ENCODE measurements at places on chromosomes 4 and X. TPM values are rescaled to one million over a fixed set of nuclear protein-coding genes. Genes with fewer than 3 reads are reported as not detected.
A peak's percentile ranks its signal among the peaks of the same experiment; 100 is the strongest.

- no peak for DNase-seq
Measured at GRCh38 chrX:28099166-28099565, 117.9 kb upstream of the DCAF8L1 start.

- no peak for DNase-seq
Measured at GRCh38 chr4:41446391-41446790, 91.6 kb upstream of the LIMCH1 start.

DNA sequence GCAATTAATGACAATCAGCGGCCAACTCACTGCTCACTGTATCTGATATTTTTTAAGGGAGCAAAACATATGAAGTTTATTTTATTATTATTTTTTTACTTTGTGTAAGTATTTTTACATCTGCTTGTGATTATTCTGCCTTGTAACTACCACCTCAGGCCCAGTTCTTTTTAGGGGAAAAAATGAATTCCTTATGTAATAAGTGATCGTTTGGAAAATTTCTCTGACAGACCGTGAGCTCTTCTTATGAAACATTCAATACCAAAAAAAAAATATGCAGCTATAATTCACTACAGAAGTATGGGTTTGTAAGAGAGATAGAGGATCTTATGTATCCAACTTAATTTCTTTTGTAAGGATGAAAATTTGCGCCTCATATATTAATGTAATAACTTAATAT is 33.5 kb upstream of the STOX2 start:
- DNase-seq, result no peak

GRCh38 chrX:104195013-104195412 is 28.8 kb downstream of the FAM199X start:
- no peak for DNase-seq

- DNase-seq, result peak; percentile 27
Measured at GRCh38 chrX:22396408-22396807, 123.7 kb downstream of the CBLL2 start.

GRCh38 chrX:20363275-20363674 is 96.6 kb upstream of the RPS6KA3 start:
- no peak for DNase-seq

DNA sequence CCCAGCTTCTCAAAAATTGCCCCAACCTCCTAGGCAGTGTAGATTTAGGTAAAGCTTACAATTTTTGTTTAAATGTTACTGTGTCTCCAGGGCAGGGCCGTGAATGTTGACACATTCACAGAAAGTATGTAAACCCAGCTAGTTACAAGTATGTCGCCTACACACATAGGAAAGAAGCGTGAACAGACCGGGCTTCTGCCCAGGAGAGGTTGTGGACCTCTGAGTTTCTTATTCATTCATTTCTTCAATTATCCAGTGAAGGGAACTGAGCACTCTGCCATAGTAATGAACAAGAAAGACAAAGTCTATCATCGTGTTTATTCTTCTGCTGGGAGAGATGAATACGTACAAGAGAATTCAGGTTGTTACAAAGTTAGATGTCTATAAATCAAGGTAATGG is 93.2 kb downstream of the TRIML1 start:
- no peak for DNase-seq

DNA sequence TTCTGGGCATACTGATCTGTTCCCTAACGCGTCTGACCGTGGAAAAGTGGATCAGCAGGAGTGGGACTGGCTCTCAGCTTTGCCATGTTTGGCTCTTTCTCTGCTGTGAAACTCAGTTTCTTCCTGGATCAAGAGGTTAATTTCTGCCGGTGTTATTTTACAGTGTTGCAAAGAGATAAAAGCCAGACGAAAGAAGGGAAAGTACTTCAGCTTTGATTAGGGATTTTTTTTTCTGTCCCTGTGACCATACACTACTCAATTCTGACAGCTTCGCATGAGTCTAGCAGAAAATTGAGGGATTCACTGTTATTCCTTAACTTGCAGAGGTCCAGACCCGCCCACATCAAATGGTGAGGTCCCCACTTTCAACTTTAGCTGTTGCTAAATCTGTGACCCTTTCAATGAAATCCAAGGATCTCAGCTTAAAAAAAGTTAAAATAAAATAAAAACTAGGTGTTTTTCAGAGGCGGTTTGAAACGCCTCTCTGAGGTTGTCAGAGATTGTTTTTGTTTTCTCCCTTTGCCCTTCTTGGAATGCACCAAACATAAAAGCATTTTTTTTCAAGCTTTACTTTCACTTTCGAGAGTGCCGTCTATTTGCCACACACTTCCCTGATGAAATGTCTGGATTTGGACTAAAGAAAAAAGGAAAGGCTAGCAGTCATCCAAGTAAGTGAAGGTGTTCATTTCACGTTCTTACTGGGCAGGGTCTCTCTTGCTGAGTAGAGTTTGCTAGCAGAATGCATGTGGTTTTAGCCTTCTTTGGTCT is at the start of gene TLR3:
TSS of gene TLR3 (plus strand) at position 576 of the 768 bp plus-strand sequence. CDS start 7,464 bp downstream, outside the sequence.
- peak; percentile 38 for DNase-seq

DNA sequence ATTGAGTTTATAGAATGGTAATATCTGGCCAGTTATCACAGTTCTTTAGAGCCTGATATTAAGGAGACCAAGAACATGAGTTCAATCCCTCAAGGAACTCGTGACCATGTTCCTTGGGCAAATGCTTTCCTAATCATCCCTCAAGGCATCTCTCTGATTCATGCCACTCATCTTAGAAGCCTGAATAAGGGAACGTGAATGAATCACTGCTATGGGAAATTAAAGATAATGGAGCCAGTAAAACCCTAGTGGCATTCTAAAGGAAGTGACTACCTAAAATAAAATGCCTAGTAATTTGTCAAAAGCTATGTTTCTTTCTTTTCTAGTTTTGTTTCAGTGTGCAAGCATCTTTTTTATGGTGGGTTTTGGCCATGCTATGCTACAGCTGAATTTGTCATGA is 1161.3 kb downstream of the C4orf33 start:
- DNase-seq, result peak; percentile 75

- DNase-seq, result no peak
Measured at GRCh38 chr4:6746721-6747293, 30.8 kb downstream of the BLOC1S4 start.

GRCh38 chr4:99156992-99157391 is 12.9 kb upstream of the ADH4 start:
- DNase-seq, result no peak

GRCh38 chr4:41512136-41512535 is 25.8 kb upstream of the LIMCH1 start:
- DNase-seq, result no peak

- DNase-seq, result no peak
Measured at GRCh38 chr4:164770010-164770724, 16.2 kb downstream of the SMIM31 start.

GRCh38 chr4:55545641-55546505 is 836 bp downstream of the CLOCK start:
- peak; percentile 30 for DNase-seq

- no peak for DNase-seq
Measured at GRCh38 chr4:7647186-7647585, 212.5 kb upstream of the PSAPL1 start.

DNA sequence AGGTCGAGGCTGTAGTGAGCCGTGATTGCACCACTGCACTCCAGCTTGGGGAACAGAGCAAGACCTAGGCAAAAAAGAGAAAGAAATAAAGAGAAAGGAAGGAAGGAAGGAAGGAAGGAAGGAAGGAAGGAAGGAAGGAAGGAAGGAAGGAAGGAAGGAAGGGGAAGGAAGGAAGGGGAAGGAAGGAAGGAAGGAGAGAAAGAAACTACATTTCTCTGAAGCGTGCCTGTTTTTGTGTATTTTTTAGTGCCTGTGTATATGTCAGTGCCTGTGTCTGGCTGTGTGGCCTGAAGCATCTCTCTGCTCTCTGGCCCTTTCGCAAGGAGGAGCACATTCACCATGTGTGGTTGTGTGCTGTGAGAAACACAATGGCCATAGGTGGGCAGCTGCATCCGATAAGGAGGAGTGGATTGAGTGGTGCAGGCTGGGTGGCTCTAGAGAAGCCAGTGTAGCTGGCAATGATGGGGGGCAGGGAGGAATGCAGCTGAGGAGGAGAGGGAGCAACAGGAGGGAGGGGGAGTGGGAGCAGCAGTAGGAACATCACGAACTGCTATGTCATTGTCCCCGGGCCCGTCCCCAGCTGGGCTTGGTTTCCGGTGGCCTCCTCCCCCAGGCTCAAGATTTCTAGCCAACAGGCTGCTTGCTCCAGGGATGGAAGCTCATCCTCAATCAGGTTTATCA is 11.4 kb downstream of the SYN1 start:
- no peak for DNase-seq

GRCh38 chr4:5368426-5368825 is 317.1 kb downstream of the STK32B start:
- no peak for DNase-seq

GRCh38 chrX:38986586-38986985 is 185.3 kb downstream of the MID1IP1 start:
- DNase-seq, result no peak

- no peak for DNase-seq
Measured at GRCh38 chr4:19216476-19216875, 1035.2 kb upstream of the SLIT2 start.

- DNase-seq, result peak; percentile 92
Measured at GRCh38 chrX:128020701-128021100, 31.5 kb downstream of the ACTRT1 start.

DNA sequence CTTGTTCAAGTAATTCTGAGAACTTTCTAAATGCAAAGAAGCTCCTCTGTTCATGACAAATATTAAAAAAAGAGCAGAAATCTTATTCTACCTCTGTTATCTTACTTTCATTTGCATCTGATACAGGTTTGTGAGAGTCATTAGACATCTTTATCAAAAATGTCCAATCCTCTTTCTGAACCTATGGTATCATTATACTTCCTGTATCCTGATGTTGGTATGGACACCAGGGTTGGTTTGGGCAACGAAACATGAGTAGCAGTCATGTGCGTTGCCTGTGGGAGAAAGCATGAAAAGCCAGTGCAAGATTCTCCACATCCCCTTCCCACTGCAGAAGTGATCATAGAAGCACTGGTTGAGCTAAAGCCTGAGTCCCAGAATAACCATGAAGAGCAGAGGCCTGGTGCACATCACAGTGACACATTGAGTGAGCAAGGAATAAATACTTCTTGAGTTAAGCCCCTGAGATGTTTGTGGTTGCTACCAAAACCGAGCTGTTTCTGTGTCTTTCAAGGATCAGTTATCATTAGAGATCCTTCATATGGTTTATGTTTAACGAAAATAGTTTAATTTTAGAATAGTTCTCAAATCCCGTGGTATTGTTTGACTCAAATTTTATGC is 197.2 kb downstream of the BANK1 start:
- no peak for DNase-seq

The AKAP14 gene
- not detected for total RNA-seq

The RFC1 gene
- 112 TPM for total RNA-seq

The AKAP4 gene
- not detected for total RNA-seq

The PAGE5 gene
- total RNA-seq, result not detected

The SMR3B gene
- total RNA-seq, result not detected

The CENPVL2 gene
- not detected for total RNA-seq

The MANBA gene
- 60.3 TPM for total RNA-seq

Measured in bronchial epithelial cell (primary cell).